ENCODE measurements at places on chromosomes 11 and 22.

DNA sequence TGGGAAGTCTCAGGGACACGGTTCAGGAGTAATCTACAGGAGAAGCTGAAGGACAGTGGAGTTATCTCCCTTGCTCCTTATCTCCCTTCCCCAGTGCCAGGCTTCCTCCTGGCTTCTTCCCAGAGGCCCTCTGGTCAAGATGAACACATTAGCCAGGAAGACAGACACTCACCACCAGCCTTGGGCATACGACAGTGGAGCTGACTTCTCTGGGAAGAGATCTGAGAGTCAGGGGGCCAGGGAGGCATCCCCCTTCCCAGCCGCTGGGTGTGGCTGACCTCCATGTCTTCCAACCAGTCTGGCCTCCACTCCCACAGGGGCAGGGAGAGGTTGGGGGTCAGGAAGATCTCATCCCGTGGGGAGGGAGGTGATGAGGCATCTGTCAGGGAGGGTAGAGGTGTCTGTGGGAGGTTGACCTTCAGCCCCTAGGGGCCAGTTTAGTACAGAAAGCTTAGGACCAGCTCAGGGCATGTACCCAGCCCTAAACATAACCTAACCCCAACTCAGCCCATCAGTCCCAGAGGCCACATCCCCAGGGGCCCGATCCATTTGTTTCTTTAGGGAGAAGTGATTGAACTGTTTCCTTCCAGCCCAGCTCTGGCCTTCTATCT, 12.7 kb downstream of the ROBO4 start:
- no peak for DNase-seq

DNA sequence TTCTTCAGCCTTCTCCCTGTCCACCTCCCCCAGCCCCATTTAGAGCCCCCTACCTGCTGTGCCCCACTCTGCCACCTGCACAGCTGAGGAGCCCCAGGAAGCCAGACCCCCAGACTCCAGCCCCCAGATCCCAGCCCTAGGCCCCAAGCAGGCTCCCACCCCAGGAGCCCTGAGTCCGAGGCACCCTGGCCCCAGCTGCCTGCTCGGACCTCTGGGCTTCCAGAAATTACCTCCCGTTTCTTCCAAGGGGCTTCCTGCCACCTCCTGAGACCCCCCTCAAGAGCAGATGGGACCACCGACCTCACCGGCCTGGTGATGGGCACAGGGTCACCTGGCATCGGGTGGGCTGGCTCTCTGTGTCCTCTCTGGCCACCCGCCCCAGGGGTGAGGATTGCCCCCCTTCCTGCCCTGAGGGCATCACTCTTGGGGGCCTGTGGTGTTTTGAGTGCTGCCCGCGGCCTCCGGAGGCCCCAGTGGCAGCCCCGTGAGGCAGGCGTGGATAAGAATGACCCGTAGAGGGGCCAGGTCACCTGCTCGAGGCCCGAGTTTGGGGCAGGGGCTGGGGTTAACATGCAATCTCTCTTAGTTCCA, 18.3 kb upstream of the TALDO1 start:
- no peak for DNase-seq

DNA sequence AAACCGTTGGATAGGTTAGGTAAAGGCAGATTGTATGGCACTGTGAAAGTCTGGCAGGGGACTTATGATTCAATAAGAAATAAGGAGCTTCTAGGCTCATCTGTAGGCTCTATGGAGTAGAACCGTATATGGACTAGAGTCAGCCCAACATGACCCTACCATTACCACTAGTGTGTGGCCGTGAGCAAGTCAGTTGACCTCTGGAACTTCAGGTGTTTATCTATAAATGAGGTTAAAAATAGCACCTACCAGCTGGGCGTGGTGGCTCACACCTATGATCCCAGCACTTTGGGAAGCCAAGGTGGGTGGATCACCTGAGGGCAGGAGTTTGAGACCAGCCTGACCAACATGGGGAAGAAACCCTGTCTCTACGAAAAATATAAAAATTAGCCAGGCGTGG, 4.4 kb downstream of the HINFP start:
- no peak for DNase-seq

DNA sequence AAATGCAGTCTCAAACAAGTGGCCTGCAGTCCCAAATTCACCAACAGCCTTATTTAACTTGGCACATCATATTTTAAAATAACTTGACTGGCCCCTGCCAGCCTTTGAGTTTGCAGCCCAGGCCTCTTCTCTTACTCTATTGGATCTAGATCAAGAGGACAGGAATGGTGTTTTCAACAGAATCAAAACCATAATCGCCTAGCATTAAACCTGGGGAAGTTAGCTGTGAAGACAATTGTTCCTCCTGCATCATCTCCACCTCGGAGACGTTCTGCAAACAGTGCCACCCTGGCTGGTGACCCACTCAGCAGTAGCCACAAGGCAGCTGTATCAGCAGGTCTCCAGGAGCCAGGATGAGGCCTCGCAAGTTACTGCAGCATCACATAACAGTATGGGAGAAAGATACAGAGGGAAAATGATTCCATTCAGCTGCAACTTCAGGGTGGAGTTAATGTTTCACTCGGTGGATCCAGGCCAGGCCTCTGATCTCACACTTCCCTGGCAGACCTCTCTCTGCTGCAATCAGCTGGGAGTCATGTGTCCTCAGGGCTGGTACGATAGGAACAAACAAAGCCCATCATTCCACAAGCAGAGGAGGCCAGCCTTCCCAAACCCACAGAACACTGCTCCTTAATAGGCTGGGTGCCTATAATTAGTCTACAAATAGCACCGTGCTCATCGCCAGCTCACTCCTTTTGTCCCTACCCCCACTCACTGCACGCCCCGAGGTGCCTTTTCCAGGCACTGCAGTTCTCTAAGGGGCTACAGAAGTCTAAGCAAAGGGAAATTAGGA, 18.6 kb upstream of the SCN2B start:
- DNase-seq, result peak; percentile 72

DNA sequence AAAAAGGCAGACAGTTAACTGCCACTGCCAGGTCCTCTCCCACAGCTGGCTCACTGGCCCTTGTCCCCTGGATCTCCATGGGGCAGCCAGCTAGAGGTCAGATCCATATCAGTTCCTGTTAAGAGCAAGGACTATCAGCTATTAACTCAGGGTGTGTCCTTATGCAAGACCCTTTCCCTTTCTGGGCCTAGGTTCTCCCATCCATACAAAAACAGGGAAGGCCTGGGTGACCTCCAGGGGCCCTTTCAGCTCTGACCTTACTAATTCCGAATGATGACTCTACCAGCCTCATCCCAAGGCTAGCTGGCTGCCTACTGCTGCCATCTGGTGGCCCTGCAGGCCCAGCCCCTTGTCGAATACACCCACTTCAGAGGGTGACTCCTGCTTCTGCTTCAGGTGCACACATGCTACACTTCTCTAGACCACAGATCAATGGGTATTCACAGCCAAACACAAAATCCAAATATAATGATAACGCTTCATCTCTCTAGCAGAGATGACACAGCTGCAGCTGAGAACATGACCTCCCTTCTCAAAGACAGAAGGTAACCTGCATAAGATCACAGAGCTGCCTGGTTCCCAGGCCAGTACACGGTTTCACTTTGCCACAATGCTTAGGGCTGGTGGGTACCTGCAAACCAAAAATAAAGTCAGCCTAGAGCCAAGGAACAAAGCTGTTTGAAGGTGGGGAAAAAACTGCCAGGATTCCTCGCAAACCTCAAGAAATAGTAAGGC, 34.1 kb downstream of the SERGEF start:
- DNase-seq, result peak; percentile 55

GRCh38 chr11:78140392-78141077, 1.1 kb upstream of the ALG8 start:
- no peak for DNase-seq

DNA sequence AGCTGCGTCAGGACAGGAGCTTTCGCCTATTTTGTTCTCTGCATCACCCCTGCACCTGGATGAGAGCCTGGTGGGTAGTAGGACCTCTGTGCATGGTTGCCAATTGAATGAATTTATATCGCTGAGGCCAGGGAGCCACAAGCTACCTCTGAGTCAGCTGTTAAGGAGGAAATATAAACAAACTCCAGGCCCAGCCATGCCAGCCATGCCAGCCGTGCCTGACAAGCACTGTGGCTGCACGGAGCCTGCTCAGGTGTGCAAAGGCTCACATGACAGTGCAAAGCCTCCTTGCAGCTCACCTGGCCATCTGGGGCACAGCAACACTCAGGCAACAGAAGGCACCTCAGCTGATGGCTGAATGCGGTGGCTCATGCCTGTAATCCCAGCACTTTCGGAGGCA, 33.7 kb upstream of the LINC01488 start:
- DNase-seq, result peak; percentile 39

DNA sequence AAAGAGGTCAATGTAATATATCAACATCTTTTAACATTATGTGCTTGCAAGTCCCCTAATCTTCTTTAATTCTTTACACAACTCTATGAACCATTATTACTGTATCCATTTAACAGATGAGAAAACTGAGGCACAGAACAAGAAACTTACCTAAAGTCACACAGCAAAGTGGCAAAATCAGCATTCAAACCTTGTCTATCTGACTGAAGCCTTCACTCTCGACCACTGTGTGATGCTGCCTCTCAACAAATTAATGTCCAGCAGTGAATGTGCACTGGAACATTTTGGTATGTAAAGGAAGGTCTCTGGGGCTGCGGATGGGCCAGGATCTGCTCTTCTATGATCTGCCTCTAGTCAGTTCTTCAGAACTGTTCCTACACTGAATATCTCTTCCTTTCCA, 42.1 kb downstream of the PRCP start:
- DNase-seq, result no peak

DNA sequence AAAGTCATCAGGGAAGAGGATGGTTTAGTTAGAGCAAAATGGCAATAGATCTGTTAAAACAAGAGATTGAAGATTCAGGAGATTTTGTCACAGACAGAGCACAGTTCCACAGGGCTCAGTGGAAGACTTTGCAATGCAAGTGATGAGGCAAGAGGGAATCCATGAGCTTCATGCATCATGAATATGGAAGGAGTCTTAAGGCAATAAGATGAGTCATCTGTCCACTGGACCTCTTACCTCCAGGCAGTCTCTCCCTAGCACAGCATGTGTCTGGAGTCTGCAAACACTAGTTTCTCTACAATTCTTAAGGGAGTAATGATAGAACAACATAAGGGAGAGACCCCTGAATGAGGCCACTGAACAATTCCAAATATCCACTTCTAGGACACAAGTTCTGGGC, 245.7 kb downstream of the NXPE2 start:
- DNase-seq, result no peak

GRCh38 chr11:65185171-65185570, 3.4 kb downstream of the CAPN1 start:
- no peak for DNase-seq

DNA sequence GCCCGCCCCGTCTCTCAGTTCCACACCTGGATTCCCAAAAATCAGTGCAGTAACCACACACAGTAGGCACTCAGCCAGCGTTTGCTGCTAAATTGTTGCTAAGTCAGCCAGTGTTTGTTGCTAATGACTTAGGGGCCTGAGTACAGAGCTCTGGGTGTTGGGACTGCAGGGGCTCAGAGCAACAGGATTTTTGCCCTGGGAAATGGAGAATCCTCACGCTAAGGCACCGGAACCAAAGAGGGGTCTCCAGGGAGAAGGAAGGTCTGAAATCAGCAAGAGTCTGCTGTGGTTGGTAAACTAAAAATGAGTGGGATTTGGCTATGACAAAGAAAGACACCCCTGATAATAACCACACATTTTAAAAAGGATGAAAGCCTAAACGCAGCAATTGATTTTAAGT, 22.7 kb upstream of the ALX4 start:
- DNase-seq, result no peak

- peak; percentile 47 for DNase-seq
Measured at GRCh38 chr11:85787809-85788760, 22.9 kb downstream of the SYTL2 start.

- DNase-seq, result peak; percentile 91
Measured at GRCh38 chr11:132126973-132127899, 756.8 kb downstream of the NTM start.

GRCh38 chr11:2434008-2434407, 10.3 kb downstream of the TRPM5 start:
- no peak for DNase-seq

GRCh38 chr11:50333861-50334260, 301.2 kb downstream of the OR4C45 start:
- no peak for DNase-seq

- DNase-seq, result peak; percentile 35
Measured at GRCh38 chr11:111840143-111840542, 31.2 kb downstream of the ALG9 start.

DNA sequence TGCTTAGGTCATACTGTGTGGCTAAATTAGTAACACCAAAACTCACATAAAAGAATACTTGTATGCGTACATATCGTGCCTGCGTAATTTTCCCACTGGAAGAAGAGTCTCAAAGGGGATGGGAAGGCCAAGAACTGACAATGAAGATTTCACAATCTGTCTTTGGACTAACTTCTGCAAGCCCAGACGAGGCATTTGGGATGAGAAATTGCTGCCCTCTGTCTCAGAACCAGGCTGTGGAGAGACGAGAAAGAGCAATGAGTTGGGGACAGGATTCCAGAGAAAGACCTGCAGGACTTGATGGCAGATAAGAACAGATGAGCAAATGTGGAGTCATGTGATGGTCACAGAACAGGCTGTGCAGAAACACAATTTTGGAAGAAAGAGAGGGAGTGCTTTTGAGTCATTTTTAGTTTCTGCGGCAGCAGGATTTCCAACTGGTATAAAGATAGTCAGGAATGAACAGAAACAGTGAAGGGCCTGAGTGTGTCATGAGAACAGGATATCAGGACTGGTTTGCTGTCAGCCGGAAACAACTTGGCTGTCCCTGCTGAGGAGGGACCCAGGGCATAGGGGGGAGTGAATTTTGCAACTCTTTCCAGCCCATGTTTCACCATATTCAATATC, 82.7 kb upstream of the CTSC start:
- DNase-seq, result peak; percentile 95

DNA sequence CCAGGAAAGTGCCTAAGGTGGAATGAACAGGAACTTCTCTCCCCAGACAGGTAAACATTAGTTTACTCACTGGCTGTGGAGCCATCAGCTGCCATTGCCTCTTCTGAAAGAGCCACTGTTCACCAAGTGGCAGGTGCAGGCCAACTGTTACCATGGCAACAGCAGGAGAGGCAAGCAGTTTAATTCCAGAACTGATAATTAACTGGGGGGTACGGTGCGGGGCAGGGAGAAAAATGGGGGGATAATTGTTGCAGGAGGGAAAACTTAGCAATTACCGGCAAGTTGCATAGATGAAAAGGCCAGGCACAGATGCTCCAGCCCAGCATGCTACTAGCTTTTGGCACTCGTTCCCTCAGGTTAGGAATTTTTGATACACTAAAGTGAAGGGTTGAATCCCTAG, 85.1 kb downstream of the TRIM44 start:
- no peak for DNase-seq

Measured in EH (cell line).